ENCODE measurements at places on chromosomes 2 and 18. TPM values are rescaled to one million over a fixed set of nuclear protein-coding genes. Genes with fewer than 3 reads are reported as not detected.

DNA sequence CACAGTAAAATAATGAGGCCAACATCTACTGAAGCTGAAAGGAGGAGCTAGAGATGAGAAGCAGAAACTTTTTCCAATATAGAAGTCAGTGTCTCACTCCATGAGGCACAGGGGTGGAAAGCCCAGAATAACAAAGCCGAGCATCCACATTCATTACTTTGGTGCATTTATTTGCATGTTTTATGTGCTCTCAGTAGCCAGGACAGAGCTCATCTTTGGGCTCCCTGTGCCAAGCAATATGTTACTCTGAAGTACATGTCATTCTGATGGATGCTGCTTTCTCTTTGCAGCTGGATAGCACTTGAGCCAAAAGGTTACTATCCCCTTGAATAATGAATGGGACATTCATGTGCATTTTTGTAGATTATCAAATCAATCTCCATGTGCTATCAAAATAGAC, 338.6 kb upstream of the SOX11 start:
- H3K4me1 ChIP-seq: no peaks in the 10 kb centered on the region
- no peak overlapping the region for H3K27ac ChIP-seq
- H3K4me3 ChIP-seq: no peak overlapping the region
- no peak for DNase-seq
- no peaks in the 10 kb centered on the region for H3K36me3 ChIP-seq

GRCh38 chr2:143132355-143132754, 3.1 kb downstream of the ARHGAP15 start:
- no peak overlapping the region for H3K4me3 ChIP-seq
- no peak overlapping the region for H3K27ac ChIP-seq
- peaks cover 68% of the 10 kb centered on the region for H3K27me3 ChIP-seq

GRCh38 chr18:46097431-46097800, 680 bp downstream of the ATP5F1A start:
- H3K36me3 ChIP-seq: peaks cover 11% of the 10 kb centered on the region
- H3K4me3 ChIP-seq: peak overlapping the region; percentile 96
- no peaks in the 10 kb centered on the region for H3K27me3 ChIP-seq
- H3K4me1 ChIP-seq: peaks cover 24% of the 10 kb centered on the region
- peak overlapping the region; percentile 99 for H3K27ac ChIP-seq

DNA sequence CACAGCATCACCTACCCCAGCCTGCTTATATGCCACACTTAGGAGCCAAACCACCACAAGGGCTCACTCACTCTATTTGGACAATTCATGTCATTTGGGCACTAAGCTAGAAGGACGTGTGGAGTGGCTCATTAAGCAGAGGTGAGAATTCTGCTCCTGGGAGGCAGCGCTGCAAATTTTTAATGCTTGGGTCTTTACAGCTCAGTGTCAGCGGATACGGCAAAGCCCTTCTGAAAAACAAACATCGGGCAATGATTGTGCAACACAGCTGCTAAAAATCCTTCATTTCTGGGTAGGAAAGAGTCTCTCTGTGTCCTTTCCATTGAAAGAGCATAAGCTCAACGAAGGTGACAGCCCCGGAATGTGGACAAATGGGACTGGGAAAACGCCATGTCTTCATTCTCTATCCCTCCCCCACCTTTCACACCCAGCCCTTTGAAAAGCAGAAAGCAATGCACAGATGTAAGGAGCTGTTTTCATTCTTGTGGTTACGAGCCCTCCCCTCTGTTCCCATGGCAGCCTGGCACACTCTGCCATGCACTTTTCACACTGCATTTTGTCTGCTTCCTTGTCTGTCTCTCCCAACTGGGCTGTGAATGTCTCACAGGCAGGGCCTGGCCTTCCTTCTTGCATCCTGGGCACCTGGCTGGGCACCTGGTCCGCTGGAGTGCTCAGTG, 16.0 kb downstream of the TMEM177 start:
- H3K4me3 ChIP-seq: no peak overlapping the region
- no peaks in the 10 kb centered on the region for H3K36me3 ChIP-seq
- H3K27ac ChIP-seq: peak overlapping the region; percentile 71
- H3K27me3 ChIP-seq: peaks cover 9% of the 10 kb centered on the region
- H3K4me1 ChIP-seq: peaks cover 8% of the 10 kb centered on the region
- DNase-seq: no peak

Gene SH2D6
- total RNA-seq: 1.6 TPM

Gene MERTK
- 1.2 TPM for total RNA-seq

Gene RAB6C
- total RNA-seq: not detected

Gene CD207
- not detected for total RNA-seq

Gene CRACDL
- 1.3 TPM for total RNA-seq

Gene CYS1
- 5.5 TPM for total RNA-seq

Data from osteocyte (in vitro differentiated cells).